Left ventricle myocardium superior (tissue), 1 donor: ENCODE measurements at places on chromosomes 7 and 10. TPM values are rescaled to one million over a fixed set of nuclear protein-coding genes. Genes with fewer than 3 reads are reported as not detected.

The CLCN1 gene
- not detected for total RNA-seq

The CEP41 gene
- 4.9 TPM for total RNA-seq

The MMD2 gene
- not detected for total RNA-seq

The SPDYE2 gene
- not detected for total RNA-seq

- no peak for DNase-seq
These were observed 7.6 kb upstream of the SLC18A3 start for GRCh38 chr10:49602380-49603023.

DNA sequence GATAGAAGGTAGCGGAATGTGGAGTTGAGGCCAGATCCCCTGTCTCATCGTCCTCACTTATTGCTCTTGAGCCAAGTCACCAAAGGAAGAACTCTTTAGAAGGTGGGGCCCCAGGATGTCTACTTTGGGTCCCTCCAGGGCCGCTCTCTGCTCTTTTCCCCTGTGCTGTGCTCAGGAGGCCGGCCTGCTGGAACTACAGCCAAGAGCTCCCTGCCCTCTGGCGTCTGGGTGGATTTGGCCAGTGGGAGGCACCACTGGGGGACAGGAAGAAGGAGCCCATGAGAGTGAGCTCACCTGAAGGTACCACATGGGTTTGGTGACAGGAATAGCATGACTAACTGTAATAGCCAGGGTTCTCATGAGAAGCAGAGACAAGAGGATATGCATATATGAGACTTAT, 97.7 kb upstream of the FAM180A start:
- no peak for DNase-seq

DNA sequence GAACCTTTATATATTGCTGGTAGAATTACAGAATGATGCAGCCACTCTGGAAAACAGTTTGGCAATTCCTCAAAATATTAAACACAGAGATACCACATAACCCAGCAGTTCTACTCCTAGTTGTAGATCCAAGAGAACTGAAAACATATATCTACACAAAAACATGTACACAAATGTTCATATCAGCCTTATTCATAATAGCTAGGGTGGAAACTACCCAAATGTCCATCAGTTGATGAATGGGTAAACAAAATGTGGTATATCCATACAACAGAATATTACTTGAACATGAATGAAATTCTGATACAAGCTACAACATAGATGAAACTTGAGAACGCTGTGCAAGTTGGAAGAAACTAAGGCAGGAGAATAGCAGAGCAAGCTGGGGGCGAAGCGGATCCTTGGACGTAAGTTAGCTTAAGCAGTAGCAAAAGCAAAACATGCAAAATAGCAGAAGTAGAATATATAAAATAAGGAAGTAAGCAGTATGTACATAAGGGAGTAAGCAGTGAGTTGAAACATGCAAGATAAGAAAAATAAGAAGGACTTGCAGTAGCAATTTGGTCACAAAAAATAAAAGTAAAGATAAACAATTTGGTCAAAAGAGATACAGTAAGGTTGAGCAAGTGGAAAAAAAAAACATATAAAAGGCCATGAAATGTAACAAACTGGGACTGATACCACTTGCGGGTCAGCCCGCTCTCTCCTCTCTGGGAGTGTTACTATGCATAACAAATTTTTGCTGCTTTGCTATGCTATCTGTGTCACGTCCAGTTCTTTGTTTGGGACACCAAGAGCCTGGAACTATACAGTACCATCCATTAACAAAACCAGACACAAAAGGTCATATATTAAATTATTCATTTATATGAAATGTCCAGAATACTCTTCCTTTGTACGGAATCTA, 18.0 kb upstream of the HILPDA start:
- DNase-seq, result no peak

- DNase-seq, result peak; percentile 82
These were observed 256.8 kb upstream of the FZD8 start for GRCh38 chr10:35898716-35899440.

DNA sequence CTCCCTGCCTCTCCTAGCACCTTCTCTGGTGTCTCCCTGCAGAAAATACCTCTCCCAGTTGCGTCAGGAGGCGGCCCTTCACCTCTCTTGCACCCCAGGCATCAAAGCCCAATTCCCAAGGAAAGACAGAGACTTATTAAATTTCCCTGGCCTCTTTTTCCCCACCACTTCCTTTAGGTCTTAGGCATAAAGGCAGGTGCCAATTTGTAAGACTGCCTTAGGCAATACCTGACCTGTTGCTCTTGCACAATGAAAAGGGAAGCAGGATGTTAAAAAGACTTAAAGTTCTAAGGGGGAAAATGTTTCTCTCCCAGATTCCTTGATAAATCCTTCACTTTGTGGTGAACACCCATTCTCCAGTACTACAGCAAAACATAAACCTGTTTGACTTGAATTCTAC, 186.7 kb downstream of the SLC25A13 start:
- DNase-seq, result no peak
